Aorta (tissue), 5 donors: ENCODE measurements at places on chromosomes 7 and 10. TPM values are rescaled to one million over a fixed set of nuclear protein-coding genes. Genes with fewer than 3 reads are reported as not detected.

GRCh38 chr7:14144109-14144508 is 154.6 kb upstream of the ETV1 start:
- DNase-seq: no peak

DNA sequence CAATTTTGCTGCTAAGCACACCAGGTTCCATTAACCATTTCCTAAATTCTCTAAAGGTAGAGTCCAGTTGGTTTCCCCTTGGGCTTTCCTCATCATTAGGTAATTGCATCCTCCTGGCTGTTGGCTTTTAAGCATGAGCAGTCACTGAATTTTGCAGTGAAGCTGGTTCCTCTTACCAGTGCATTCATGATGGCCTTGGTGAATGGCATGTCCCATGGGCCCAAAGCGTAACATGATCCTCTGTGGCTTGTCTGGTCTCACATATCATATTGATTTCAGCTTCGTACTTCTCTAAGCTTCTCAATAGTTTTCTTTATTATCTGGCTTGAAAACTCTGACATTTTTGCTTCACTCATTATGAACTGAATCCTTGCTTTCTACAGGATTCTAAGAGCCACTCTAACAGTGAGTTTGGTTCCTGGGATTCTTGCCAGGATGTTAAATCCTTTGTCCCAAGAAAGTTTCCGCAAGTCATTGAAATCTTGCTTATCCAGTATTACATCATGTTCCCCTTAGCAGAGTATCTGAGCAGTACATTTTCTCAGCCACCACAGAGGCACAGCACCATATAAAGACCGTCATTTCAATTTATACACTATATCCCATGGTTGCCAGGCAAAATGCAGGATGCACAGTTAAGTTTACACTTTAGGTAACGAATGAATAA is 134.2 kb downstream of the PTN start:
- DNase-seq: no peak

ZNF25 gene
- polyA plus RNA-seq: 13.1 TPM

- no peak for DNase-seq
These were observed 75.2 kb downstream of the UNCX start for GRCh38 chr7:1307828-1308227.

FOXP2 gene
- polyA plus RNA-seq: 1.9 TPM

NANOS1 gene
- polyA plus RNA-seq: 1.3 TPM

DNA sequence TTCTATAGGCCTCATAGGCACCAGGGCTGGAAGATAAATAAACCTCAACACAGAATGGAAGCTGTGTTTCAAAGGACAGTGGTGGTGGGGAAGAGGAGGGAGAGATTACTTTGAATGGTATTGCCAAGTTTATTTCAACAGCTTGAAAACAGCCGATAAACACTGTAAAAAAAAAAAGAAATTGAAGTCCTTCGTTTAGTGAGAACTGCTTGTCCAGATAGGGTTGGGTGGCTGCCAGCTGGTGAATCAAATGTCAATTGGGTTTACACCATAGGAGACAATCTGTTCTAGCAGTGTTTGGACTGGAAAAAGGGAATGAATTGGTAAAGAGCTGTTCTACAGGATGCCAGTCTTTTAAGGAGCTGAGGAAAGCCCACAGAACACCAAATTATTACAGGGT is 254.8 kb downstream of the PHF14 start:
- DNase-seq: no peak

FAM25G gene
- polyA plus RNA-seq: not detected

GRCh38 chr7:133139350-133139749 is 57.5 kb upstream of the CHCHD3 start:
- DNase-seq: no peak
